Prostate gland (tissue), 2 donors: ENCODE measurements at places on chromosomes 13 and 19. TPM values are rescaled to one million over a fixed set of nuclear protein-coding genes. Genes with fewer than 3 reads are reported as not detected.

RASIP1 gene
- total RNA-seq: 9.1 TPM

WDR88 gene
- 3.9 TPM for total RNA-seq

IQCN gene
- total RNA-seq: 19.5 TPM

- H3K27me3 ChIP-seq: no peaks in the 10 kb centered on the region
- no peaks in the 10 kb centered on the region for H3K4me1 ChIP-seq
- no peak for DNase-seq
- H3K36me3 ChIP-seq: no peaks in the 10 kb centered on the region
- H3K27ac ChIP-seq: no peak overlapping the region
Measured at GRCh38 chr13:109998684-109999533, 212.5 kb upstream of the IRS2 start.

NLRP5 gene
- total RNA-seq: not detected

GRCh38 chr13:57813651-57814050 is 182.1 kb downstream of the PCDH17 start:
- no peak overlapping the region for H3K4me3 ChIP-seq
- H3K27ac ChIP-seq: no peak overlapping the region
